ENCODE measurements at places on chromosomes 1 and 21. TPM values are rescaled to one million over a fixed set of nuclear protein-coding genes. Genes with fewer than 3 reads are reported as not detected.

DNA sequence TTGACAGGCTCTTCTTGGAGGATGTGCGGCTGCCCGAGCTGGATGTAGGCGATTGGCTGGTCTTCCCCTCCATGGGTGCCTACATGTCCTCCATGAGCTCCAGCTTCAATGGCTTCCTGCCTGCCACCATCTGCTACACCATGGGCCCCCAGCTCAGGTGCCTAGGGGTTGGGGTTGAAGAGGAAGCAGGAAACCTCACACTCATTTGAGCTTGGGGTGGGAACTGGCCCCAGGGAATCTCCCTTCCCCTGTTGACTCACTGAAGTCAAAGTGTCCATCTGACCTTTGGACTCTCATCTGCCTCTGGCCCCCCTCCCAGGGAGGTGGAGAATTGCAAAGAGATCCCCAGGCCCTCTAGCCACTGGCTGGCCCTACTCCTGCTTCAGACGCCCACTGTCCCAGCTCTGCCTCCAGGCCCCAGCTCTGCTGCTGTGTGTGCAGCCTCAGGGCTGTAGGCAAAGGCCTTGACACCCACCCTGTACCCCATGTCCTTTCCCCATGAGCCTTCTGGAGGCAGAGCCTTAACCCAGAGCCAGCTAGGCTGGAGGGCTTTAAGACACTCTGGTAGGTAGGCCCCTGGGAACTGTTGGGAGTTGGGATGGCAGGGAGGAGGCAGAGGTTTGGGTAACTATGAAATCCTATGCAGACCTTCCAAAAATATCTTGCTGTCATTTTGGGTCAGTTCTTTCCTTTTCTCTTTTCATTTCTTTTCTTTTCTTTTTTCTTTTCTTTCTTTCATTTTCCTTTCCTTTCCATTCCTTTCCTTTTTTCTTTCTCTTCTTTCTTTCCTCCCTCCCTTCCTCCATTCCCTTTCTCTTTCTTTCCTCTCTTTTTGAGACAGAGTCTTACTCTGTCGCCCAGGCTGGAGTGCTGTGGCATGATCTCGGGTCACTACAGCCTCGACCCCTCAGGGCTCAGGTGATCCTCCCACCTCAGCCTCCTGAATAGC lies 66.9 kb upstream of the TINAGL1 start:
- DNase-seq: no peak

- DNase-seq: no peak
Observed at GRCh38 chr1:11784993-11785769, 20.6 kb downstream of the MTHFR start.

DNA sequence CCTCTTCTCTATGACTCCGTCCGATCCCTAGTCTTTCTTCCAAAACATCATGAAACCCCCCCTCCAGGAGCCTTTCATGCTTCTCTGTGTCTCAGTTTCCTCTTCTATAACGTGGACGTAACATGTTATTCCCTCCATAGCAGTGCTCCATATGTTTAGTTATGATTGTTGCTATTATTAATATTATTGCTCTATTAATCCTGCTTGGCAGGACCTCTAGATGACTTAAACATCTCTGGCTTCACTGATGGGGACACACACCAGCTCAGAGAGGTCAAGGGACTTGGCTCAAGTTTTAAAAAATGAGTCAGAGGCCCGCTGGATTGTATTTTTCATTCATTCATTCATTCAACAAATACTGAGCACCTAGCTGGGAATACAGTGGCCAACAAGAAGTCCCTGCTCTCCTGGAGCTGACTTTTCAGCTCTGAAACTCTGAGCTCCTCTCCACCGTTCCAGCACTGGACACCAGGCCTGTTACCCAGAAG lies 404 bp upstream of the CPLANE2 start:
- DNase-seq: no peak

DNA sequence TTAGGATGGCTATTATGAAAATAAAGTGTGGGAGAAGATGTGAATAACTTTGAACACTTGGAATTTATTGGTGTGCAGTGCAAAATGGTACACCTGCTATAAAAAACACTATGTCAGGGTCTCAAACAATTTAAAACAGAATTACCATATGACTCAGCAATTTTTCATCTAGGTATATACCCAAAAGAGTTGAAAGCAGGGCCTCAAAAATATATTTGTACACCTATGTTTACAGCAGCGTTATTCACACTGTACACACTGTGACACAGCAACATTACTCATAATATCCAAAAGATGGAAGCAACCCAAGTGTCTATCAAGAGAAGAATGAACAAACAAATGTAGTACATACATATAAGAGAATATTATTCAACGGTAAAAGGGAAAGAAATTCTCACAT lies 75.8 kb downstream of the SPATA6 start:
- DNase-seq: no peak

GRCh38 chr21:17697473-17697872 lies 84.8 kb upstream of the BTG3 start:
- no peak for DNase-seq

- no peak for DNase-seq
Observed at GRCh38 chr1:114345930-114346479, 165.0 kb downstream of the TRIM33 start.

- no peak for DNase-seq
Observed at GRCh38 chr21:8994640-8995511, 1526.5 kb upstream of the TPTE start.

DNA sequence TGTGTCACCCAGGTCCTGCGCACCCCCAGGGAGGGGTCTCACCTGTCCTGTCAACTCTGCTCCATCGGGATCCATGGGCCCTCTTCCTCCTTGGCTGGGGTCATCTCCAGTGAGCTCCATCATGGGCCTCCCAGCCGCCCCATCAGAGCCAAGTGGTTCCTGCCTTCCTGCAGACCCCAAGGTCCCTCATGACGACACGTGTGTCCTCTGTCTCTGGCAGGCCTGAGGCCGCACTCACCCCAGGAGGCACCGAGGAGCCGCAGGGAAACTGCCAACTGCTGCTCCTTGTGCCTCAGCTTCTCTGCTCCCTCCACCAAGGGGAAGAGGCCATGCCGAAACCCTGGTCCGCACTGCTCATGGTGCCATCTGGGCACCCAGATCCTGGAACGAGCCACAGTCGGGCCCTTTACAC lies 46.8 kb downstream of the COL18A1 start:
- no peak for DNase-seq

- no peak for DNase-seq
Observed at GRCh38 chr1:19353596-19353995, 41.5 kb downstream of the SLC66A1 start.

GRCh38 chr21:31557421-31558188 lies 101.9 kb upstream of the SOD1 start:
- no peak for DNase-seq

DNA sequence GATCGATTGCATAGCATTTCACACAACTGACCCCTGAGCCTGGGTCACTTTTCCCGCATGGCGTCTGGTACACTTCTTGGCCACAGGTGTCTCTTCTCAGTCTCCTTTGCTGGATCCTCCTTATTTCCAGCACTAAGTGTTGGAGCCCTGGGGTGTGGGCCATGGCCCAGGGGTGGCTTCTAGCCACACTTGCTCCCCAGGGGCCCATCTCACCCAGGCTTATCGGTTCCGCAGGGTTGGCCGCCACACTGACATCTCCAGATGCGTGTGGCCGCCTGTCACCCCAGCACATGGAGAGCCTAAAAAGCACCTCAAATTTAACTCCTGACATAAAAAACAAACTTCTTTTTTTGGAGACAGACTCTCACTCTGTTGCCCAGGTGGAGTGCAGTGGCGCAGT lies 2.4 kb downstream of the THAP3 start:
- no peak for DNase-seq

- DNase-seq: no peak
Observed at GRCh38 chr1:19892628-19893168, 10.5 kb downstream of the OTUD3 start.

- no peak for DNase-seq
Observed at GRCh38 chr21:28892199-28893111, 100.2 kb downstream of the LTN1 start.

- no peak for DNase-seq
Observed at GRCh38 chr1:54012863-54013262, 5.1 kb downstream of the LDLRAD1 start.

GRCh38 chr21:35737899-35738346 lies 322.4 kb downstream of the SETD4 start:
- DNase-seq: no peak

The HJV gene
- 29.5 TPM for total RNA-seq

The C1QA gene
- total RNA-seq: 37.7 TPM

The ADAM30 gene
- not detected for total RNA-seq

The MCOLN3 gene
- 1.6 TPM for total RNA-seq
